ENCODE measurements at places on chromosomes 3 and 15.

- DNase-seq = no peak
These were observed 8.8 kb downstream of the STOML1 start for GRCh38 chr15:73983211-73983727.

GRCh38 chr3:16252988-16253387 lies 11.8 kb downstream of the DPH3 start:
- DNase-seq = no peak

- DNase-seq = no peak
These were observed 43.5 kb downstream of the CHD2 start for GRCh38 chr15:92943581-92943980.

DNA sequence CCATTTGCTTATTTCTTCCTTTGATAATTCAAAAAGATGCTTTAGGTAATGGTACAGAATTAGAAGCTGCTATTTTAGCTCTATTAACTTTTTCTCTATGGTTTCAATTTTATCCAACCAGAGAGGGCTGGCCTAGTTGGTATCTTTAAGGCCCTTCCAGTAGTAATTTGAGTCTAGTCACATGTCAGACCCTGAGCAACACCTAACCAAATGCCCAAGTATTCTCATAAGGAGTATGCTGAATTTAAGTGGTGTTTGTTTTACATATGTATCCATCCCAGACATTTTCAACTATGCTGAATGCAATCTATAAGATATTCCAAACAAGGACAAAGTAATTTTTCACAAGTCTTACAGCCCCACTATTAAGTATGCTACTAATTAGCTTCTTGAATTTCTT lies 9.6 kb downstream of the DNAJC19 start:
- DNase-seq = no peak

- no peak for DNase-seq
These were observed 195.0 kb upstream of the MDFIC2 start for GRCh38 chr3:70507486-70507885.

- DNase-seq = no peak
These were observed 79.3 kb downstream of the RPL22L1 start for GRCh38 chr3:170790647-170791046.

Data from activated CD8-positive, alpha-beta memory T cell treated with anti-CD3 and anti-CD28 coated beads for 4 hours (primary cell).